ENCODE measurements at places on chromosomes 2 and 18. TPM values are rescaled to one million over a fixed set of nuclear protein-coding genes. Genes with fewer than 3 reads are reported as not detected.

Gene SAG
- 0.06 TPM for total RNA-seq

Gene MC5R
- total RNA-seq: not detected

Gene MAP3K20
- total RNA-seq: 0.78 TPM

Gene MEP1B
- total RNA-seq: not detected

Gene FBXO41
- total RNA-seq: 11.4 TPM

Gene FBLN7
- total RNA-seq: 34.3 TPM

Gene MDH1B
- not detected for total RNA-seq

Gene C18orf54
- total RNA-seq: 3.8 TPM

Gene IL37
- not detected for total RNA-seq

Gene MBP
- 179 TPM for total RNA-seq
